Uterine smooth muscle cell (primary cell): ENCODE measurements at places on chromosomes 6 and 20. TPM values are rescaled to one million over a fixed set of nuclear protein-coding genes. Genes with fewer than 3 reads are reported as not detected.

Gene DYNLT2
- total RNA-seq = 1.5 and 2.0 TPM in 2 replicates

Gene ZNF311
- total RNA-seq = 1.7 and 2.9 TPM in 2 replicates

Gene SRMS
- not detected in 2 replicates for total RNA-seq

Gene CRISP3
- not detected in 2 replicates for total RNA-seq

Gene ARG1
- total RNA-seq = not detected in 2 replicates

Gene EFCAB8
- under 0.01 TPM in 1 of 2 replicates, not detected in the other for total RNA-seq
